Lung microvascular endothelial cell (primary cell): ENCODE measurements at places on chromosomes 12 and 14.

GRCh38 chr12:79056775-79057174 lies 192.2 kb downstream of the SYT1 start:
- no peak for DNase-seq

DNA sequence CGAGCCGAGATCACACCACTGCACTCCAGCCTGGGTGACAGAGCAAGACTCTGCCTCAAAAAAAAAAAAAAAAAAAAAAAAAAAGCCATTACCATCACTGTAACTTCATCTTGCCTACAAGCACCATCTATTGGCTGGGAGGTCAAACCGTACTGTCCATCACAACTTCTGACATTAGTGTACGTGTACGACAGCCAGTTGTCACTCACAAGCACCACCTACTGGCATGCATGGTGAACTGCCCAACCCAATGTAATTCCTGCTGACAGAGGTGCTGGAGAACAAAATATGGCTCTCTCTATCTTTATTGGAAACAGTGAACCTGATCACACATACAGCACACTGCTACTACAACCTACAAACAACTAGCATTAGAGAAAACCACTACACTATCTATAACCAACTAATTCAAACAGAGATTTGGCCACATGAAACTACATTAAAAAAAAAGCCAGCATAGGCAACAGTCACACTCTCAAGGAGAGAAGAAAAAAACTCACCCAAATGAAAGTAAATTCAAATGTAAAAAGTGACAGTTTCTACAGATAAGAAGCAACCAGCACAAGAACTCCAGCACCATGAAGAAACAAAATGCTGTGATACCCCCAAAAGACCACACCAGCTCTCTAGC lies 82.3 kb downstream of the PUS7L start:
- DNase-seq: peak; percentile 48

DNA sequence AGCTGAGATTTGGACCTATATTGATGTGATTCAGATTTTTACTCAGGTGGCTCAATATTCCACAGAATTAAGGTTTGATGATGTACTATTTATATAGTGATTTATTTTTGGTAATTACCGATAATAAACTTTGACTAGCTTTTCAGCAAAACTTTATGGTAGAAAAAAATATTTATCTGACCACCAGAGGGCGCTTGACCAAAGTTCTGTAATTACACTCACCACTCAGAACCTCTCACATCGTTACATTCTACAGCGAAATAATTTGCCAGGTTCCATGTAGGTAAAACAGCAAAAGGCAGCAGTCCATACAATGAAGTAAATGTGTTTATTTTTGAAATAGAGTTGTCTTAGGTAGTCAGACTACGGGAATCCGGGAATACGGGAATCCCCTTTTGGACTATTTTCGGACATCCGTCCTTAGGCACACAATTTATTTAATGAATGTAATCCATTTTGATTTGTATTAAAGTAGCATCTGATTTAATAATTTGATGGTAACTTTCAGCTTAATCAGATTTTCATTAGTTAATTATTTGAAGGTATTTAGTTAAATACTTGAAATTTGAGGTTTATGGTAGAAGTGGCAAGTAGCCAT lies 143.0 kb upstream of the DDHD1 start:
- DNase-seq: peak; percentile 53

DNA sequence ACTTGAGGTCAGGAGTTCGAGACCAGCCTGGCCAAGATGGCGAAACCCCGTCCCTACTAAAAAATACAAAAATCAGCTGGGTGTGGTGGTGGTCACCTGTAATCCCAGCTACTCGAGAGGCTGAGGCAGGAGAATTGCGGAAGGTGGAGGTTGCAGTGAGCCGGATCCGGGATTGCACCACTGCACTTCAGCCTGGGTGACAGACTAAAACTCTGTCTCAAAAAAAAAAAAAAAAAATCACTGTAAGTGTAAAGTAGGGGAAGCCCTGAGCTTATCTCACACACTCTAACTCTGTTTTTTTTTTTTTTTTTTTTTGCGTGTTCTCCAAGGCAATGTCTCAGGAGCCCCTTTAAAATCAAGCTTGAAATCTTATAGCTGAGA lies 421 bp upstream of the RBMS2 start:
- DNase-seq: no peak

GRCh38 chr12:69024413-69024812 lies 91.4 kb upstream of the CPM start:
- no peak for DNase-seq

GRCh38 chr12:52677126-52677525 lies 3.1 kb downstream of the KRT1 start:
- DNase-seq: no peak

DNA sequence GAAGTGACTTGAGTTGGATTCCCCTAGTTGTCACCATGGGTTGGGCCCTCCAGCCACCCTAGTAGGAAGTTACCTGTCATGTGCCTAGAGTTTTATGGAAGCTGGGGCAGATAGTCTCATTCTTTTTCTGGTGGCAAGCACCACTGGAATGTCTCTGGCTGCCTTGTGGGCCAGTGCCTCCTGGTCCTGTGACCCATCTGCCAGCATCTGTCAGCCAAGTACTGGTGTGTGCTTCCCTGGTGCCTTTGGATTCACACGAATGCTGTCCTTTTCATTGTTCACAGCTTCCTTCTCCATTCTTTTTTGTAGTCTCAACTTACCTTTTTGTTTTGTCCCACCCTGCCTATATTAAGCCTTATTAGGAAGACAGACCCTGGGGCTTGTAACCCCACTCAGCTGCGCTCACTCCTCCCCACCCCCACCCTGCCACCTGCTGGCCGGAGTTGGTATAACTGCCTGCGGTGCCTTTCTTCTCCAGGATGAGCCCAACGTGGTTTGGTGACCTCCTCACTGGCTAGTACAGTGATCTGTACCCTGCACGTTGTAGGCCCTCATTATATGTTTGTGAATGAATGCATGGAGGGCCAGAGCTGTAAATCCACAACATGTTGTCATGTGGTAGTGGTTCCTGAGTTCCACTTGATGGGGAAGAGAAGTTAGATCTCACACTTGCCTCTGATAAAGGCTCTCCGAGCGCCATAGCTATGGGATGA lies 125.7 kb downstream of the TSPAN9 start:
- DNase-seq: peak; percentile 55

DNA sequence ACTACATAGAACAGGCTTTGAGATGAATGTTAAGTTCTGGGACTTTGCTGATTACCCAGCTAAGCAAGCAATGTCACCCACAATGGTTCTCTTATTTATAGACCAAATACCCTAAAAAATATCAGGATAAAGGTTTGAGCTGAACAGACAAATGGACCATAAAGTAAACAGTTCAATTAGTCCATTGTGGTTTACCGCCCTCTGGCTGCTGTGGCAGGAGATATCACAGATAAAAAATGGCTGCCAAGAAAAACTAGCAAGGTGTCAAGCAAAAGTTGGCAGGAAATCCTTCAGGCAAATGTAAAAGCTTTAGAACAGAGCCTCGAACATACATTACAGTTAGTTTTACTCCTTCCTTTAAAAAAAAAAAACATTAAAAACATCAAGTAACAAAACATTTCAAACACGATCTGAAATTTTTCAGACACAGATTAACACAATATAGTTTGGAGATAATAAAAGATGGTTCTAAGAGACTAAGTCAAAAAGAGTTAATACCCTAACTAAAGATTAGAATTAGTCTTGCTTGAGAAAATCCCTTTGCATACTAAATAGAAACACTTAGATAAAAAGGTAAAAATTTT lies 41.3 kb downstream of the MED13L start:
- peak; percentile 83 for DNase-seq

DNA sequence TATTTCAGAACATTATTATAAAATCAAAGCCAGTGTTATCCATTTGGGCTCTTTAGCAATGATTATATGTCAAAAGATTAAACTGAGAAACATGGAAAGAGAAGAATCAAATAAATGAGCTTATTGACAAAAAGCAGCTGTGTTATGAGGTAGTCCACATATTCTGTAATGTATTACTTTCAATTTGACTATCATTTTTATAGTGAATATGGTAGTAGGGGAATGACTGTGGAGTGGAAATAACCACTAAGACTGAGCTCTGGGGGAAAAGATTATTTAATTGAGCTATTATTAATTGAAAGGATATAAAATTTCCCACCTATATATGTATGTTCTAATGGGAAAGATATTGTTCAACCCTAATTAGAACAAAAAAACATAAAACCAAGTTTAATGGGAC lies 381.3 kb downstream of the TMTC2 start:
- DNase-seq: no peak

DNA sequence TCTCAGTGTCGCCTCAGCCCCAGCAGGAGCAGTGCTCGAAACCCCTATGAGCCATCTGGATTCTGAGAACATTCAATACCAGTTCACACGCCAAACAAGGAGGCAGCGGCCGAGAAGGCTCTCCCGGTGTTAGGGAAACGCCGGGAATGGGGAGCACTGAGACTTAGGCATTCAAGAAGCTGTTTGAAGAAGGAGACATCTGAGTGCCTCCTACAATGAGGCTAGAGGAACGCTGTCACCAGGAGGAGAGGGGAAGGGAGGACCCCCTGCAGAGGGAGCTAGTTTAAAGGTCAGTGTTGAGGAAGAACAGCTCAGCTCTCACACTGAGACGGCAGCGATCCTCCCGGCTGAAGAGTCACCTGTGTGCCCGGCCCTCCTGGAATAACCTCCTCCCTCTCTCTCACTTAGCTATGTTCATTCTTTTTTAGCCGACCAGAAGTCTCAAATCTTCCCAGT lies 69.9 kb downstream of the SERPINA3 start:
- DNase-seq: no peak

DNA sequence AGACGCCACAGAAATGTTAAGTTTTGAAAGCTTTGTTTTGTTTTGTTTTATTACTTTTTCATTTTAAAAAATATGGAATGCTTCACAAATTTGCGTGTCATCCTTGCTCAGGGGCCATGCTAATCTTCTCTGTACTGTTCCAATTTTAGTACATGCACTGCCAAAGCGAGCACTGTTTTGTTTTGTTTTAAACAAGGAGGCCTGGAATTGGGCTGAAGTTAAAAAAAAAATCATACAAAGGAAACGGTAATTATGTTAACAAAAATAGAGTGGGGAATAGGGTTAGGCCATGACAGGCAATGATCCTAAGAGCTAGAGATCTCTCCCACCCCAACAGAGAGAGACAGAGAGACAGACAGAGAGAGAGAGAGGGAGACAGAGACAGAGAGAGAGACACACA lies 57.0 kb downstream of the ZFP36L1 start:
- DNase-seq: no peak

DNA sequence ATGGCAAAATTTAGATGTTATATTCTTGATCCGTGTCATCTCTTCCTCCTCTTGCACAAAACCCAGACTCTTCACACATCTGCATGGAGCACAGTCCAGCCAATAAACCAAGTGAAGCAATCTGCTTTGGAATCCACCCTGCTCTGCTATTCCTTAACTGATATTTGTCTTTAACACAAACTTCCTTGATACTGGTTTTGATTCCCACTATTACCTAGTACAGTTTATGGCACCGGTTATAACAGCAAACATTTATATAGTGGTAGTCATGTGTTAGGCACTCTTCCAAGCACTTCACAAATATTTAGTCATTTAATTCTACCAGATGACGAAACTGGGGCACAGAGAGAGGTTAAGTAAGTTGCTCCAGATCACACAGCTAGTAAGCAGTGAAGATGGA lies 12.5 kb downstream of the STYK1 start:
- no peak for DNase-seq

- DNase-seq: no peak
These were observed 55.8 kb downstream of the TMEM30B start for GRCh38 chr14:61225344-61225743.

DNA sequence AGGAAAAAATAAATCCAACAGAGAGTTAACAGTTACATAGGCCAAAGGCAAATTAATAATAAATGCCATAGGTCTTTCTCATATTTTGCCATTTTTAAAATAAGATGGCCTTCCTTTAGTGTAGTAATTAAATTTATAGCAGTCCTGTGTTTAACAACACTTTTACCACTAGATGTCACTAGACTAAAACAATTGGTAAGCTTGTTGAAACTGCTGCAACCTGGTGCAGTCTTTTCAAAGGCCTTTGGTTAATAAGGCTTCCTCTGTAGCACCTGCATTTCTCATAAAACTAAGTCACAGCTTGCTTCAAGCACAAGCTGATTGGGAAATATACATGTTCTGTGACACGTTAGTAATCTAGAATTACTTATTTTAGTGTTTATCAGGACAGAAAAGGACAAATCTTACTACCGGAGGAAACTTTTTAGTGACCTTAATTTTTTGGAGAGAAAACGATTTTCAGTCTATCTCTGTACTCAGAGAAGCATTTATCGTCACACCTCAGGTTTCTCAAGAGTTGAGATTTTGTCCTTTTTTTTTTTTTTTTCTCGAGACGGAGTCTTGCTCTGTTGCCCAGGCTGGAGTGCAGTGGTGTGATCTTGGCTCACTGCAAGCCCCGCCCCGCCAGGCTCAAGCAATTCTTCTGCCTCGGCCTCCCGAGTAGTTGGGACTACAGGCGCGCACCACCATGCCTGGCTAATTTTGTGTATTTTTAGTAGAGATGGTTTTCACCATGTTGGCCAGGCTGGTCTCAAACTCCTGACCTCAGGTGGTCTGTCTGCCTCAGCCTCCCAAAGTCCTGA lies 20.0 kb downstream of the BORCS5 start:
- peak; percentile 89 for DNase-seq

DNA sequence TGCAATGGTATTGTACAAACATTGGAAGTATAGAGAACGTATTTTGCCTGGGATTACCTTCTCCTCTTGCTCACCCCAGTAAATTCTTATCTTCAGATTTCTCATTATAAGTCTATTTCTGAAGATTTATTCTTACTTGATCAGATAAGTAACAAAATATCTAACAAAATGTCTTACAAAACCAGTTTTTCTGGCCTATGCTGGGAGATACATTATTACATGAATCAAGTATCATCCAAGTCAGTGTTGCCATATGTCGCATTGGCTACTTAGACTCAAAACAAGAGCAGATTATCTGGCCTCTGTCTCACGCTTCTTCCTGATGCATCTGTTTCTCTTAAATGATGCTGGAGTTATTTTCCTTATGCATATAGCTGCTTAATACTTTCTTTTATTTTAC lies 408.5 kb downstream of the CCER1 start:
- no peak for DNase-seq

- DNase-seq: no peak
These were observed 1.4 kb downstream of the PCK2 start for GRCh38 chr14:24095271-24096068.

DNA sequence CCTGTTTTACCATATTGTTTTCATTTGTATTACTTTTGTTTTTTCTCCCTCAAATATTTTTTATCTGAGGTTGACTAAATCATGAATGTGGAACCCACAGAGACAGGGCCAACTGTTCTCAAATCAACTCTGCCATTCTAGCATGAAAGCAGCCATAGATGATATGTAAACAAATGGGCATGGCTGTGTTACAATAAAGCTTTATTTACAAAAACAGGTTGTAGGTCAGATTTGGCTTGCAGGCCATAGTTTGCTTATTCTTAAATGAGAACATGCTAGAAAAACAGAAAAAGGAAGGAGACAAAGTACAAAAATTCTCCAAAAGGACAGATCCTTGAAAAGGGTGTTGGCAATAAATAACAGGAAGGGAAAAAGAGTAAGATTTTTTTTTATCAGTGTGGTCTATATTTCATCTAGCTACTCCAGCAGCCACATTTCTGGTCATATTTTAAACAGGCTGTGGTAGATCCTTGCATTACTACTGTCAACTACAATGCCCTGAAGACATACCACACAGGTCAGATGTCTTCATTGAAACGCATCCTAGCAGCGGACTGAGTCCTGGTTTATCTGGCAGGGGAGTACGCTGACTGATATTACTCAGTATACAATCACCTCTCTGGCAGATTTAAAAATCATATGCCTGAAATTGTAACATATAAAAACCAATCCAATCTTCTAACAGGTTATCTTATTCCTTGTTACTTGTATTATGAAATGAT lies 42.9 kb downstream of the SPPL3 start:
- DNase-seq: no peak
